Right atrium auricular region (tissue), 2 donors: ENCODE measurements at places on chromosomes 2 and 18. TPM values are rescaled to one million over a fixed set of nuclear protein-coding genes. Genes with fewer than 3 reads are reported as not detected.

DNA sequence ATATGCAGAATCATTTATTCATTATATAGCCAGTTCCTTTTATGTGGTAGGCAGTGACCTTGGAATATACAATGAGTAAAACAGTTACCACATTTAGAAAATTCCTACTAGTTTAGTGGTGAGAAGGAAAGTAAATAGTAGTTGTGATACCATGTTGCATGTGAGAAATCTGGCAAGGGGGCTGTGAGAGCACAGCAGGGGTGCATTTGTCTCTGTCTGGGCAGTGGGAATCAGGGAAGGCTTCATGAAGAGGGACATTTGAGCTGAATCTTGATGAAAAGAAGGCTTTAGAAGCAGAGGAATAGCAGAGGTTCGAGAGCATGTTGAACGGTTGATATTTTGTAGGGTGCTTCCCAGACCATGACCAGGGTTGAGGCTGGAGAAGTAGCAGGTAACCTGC is 78.7 kb downstream of the RAB3GAP1 start:
- H3K27ac ChIP-seq: no peak overlapping the region
- H3K4me3 ChIP-seq: no peak overlapping the region
- no peaks in the 10 kb centered on the region for H3K4me1 ChIP-seq
- no peak for DNase-seq

RNF152 gene
- total RNA-seq: 11.3 TPM

DNA sequence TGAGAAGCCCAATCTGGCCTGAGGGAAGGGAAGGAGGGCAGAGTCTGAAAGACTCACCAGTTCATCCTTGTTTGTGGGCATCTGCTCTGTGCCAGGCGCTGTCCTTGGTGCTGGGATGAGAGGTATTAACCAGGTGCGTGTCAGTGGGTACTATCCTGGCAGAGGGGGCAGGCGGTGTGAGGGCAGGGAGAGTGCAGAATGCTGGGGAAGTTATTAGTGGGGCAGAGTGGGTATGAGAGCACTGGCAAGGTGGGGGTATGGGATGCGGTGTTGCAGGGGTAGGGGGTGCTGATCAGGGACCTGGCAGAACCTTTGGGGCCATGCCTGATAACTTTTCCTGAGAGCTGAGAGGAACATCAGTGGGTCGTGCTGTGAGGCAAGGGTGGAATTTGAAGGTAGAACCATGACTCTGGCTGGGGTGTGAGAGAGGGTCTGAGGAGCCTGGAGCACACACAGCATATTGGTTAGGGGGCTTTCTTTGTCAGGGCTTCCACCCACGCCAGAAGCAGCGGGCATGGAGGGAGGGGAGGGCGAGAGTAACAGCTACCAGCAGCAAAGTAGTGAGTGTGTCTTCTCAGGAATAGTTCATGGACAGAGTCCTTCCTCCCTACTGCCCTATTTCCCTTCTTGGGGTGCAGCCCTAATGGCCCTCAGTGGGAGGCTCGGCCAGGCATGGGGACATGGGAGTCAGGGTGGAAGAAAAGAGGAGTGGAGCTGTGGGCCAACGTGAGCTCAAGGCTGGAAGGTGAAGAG is 290.7 kb downstream of the CYP26B1 start:
- H3K4me1 ChIP-seq: no peaks in the 10 kb centered on the region
- H3K36me3 ChIP-seq: no peaks in the 10 kb centered on the region
- no peak overlapping the region for H3K27ac ChIP-seq
- no peaks in the 10 kb centered on the region for H3K27me3 ChIP-seq
- no peak for DNase-seq

- no peaks in the 10 kb centered on the region for H3K36me3 ChIP-seq
- no peaks in the 10 kb centered on the region for H3K4me1 ChIP-seq
- H3K27me3 ChIP-seq: no peaks in the 10 kb centered on the region
- DNase-seq: no peak
- no peak overlapping the region for H3K27ac ChIP-seq
- no peak overlapping the region for H3K4me3 ChIP-seq
Observed at GRCh38 chr2:186868344-186868743, 19.4 kb upstream of the ZSWIM2 start.

- DNase-seq: no peak
- H3K4me3 ChIP-seq: no peak overlapping the region
- no peaks in the 10 kb centered on the region for H3K36me3 ChIP-seq
- H3K27ac ChIP-seq: no peak overlapping the region
- no peaks in the 10 kb centered on the region for H3K4me1 ChIP-seq
- no peaks in the 10 kb centered on the region for H3K27me3 ChIP-seq
Observed at GRCh38 chr2:129820908-129821307, 158.6 kb upstream of the RAB6C start.

DNA sequence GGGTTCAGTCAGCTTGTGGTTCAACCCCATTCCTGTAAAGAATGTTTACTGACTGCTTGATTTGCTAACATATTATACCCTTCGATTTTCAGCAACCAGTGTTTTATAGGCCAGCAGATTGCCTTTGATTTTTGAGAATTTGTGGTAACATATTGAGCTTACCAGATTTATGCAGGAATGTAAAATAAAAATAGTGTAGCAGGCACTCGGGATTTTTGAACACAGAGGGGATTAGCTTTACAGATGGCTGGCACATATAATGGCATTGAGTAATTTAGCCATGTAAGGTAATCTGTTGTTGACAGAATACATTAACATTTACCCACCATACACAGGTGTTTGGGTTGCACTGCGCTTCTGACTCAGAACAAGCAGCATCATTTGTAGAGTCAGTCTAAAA is 354.0 kb downstream of the LRRTM1 start:
- DNase-seq: no peak
- H3K27ac ChIP-seq: no peak overlapping the region
- no peaks in the 10 kb centered on the region for H3K4me1 ChIP-seq

GRCh38 chr2:68709421-68709911 is 25.1 kb upstream of the ARHGAP25 start:
- no peaks in the 10 kb centered on the region for H3K27me3 ChIP-seq
- no peak overlapping the region for H3K4me3 ChIP-seq
- H3K4me1 ChIP-seq: no peaks in the 10 kb centered on the region
- no peaks in the 10 kb centered on the region for H3K36me3 ChIP-seq
- DNase-seq: no peak

GRCh38 chr2:171208657-171209056 is 48.0 kb upstream of the TLK1 start:
- H3K27me3 ChIP-seq: no peaks in the 10 kb centered on the region
- no peak overlapping the region for H3K27ac ChIP-seq
- no peaks in the 10 kb centered on the region for H3K4me1 ChIP-seq
- H3K36me3 ChIP-seq: no peaks in the 10 kb centered on the region
- no peak for DNase-seq
- H3K4me3 ChIP-seq: no peak overlapping the region

GRCh38 chr2:149543845-149544244 is 43.7 kb downstream of the MMADHC start:
- DNase-seq: no peak
- H3K27ac ChIP-seq: no peak overlapping the region
- no peaks in the 10 kb centered on the region for H3K36me3 ChIP-seq

DNA sequence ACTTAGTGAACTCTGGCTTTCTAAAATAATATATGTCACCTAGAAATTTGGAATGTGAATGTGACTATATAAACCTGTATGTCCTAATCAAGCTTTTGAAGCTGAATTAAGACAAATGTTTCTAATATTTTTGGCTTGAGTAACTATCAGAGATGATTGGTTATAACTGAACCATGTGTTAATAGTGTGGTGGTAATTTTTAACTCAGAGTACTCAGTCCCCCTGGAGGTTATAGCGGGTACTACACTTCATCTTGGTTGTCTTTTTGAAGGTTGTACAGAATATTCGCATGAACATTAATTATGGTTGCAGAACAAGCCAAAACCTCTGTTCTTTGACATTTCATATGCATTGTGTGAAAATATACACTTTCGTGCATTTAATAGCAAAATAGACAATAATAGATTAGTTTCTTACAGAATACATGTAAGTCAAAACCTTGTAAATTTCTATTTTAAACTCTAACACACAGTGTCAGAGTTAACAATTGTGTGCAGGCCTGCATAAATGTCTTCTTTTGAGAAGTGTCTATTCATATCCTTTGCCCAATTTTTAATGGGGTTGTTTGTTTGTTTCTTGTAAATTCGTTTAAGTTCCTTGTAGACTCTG is 86.0 kb downstream of the OSBPL6 start:
- H3K36me3 ChIP-seq: no peaks in the 10 kb centered on the region
- H3K4me1 ChIP-seq: peaks cover 20% of the 10 kb centered on the region
- no peaks in the 10 kb centered on the region for H3K27me3 ChIP-seq
- DNase-seq: no peak

- H3K36me3 ChIP-seq: no peaks in the 10 kb centered on the region
- H3K27me3 ChIP-seq: no peaks in the 10 kb centered on the region
- peaks cover 9% of the 10 kb centered on the region for H3K4me1 ChIP-seq
- H3K27ac ChIP-seq: no peak overlapping the region
- no peak for DNase-seq
Observed at GRCh38 chr18:37285825-37286224, 279.8 kb downstream of the CELF4 start.

GNAL gene
- total RNA-seq: 2.7 TPM

IL1RL1 gene
- total RNA-seq: 4.8 TPM

PDIA6 gene
- 94.4 TPM for total RNA-seq

DNA sequence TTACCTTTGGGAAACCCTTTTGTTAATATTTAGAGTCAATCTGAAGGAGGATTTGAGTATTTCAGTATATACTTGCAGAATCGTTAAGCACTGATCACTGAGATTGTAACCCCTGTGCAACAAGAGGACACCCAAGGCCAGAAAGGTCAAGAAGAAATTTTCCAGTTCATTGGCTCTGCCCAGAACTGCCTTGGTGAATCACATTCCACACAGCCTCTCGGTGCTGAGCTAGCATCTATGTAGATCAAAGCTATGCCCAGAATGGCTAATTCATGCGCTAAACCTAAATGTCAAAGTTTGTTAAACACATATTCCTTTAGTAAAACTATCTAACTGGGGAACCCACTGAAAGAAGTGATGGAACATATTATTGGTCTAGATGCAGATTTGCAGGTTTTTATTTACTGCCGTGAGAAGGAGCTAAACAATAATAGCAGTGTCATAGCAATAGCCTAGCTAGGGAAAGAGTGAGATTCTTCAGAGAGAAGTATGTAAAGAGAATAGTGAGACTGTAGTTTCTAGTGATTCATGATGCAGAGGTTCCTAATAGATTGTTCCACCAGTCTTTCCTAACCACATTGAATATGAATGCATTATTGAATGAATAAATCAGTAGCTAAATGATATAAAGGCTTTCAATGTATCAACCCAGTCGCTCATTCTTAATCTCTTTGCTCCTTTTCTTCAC is 423.2 kb upstream of the CRIM1 start:
- H3K36me3 ChIP-seq: no peaks in the 10 kb centered on the region
- H3K27ac ChIP-seq: no peak overlapping the region
- no peak for DNase-seq
- H3K4me3 ChIP-seq: no peak overlapping the region

DNA sequence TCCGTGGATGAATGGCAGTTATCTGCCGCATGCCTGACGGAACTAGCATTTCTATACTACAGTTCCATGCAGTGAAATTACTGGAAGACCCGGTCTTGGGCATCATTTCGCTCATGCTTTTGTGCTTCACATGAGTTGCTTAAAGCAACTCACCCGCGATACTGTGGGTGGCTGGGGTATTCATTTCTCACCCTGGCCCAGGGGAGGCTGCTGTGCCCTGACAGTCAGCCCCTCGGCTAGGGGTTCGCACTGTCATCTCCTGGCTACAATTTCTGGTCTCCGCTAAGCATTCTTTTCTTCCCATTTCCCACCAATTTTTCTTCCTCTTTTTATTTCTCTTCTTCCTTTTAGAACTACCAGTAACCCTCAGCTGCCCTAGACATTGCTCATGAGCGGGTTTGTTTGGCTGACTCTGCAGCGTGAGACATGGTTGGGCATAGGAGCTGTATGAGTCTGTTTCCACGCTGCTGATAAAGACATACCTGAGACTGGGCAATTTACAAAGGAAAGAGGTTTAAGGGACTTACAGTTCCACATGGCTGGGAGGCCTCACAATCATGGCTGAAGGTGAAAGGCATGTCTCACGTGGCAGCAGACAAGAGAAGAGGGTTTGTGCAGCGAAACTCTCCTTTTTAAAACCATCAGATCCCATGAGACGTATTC is 16.5 kb upstream of the CNDP2 start:
- H3K4me1 ChIP-seq: no peaks in the 10 kb centered on the region
- no peak overlapping the region for H3K4me3 ChIP-seq
- DNase-seq: peak; percentile 46
- H3K27me3 ChIP-seq: no peaks in the 10 kb centered on the region
- no peaks in the 10 kb centered on the region for H3K36me3 ChIP-seq

DNA sequence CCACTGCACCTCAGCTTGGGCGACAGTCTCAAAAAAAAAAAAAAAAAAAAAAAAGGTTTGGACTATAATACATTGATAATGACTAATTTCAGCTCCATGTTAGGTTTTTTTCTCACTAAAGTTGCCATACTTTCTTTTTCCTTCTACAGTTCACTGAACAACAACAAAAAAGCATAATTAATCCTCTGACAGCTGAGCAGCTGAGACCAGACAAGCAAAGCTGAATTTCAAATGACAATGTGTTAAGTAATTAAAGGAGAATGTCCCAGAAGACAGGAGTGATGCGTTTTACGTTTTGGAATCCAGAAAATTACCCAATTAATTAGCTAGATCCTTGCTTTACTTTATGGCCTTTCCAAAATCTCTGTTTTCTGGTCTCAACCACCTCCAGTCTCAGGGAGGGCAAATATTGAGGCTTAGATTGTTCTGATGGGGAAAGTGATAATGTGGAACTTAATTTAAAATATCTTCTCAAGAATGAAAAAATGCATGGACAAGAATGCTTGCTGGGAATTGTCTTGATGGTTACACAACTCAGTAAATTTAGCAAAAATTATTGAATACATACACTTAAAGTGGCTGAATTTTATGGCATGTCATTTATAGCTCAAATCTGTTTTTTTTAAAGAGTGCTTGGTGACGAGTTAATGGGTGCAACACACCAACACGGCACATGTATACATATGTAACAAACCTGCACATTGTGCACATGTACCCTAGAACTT is 17.4 kb upstream of the RMDN2 start:
- H3K27ac ChIP-seq: no peak overlapping the region
- no peaks in the 10 kb centered on the region for H3K36me3 ChIP-seq
- no peak for DNase-seq
- no peak overlapping the region for H3K4me3 ChIP-seq
- no peaks in the 10 kb centered on the region for H3K4me1 ChIP-seq

LRRC30 gene
- total RNA-seq: not detected

SPP2 gene
- total RNA-seq: not detected

PROKR1 gene
- not detected for total RNA-seq

GRCh38 chr2:41294331-41294730 is 753.5 kb upstream of the PKDCC start:
- H3K27ac ChIP-seq: no peak overlapping the region
- H3K36me3 ChIP-seq: no peaks in the 10 kb centered on the region
- no peaks in the 10 kb centered on the region for H3K27me3 ChIP-seq
- H3K4me1 ChIP-seq: no peaks in the 10 kb centered on the region
- no peak for DNase-seq

- no peaks in the 10 kb centered on the region for H3K36me3 ChIP-seq
- H3K4me3 ChIP-seq: peak overlapping the region; percentile 57
- DNase-seq: no peak
- no peaks in the 10 kb centered on the region for H3K4me1 ChIP-seq
- H3K27ac ChIP-seq: peak overlapping the region; percentile 93
Observed at GRCh38 chr2:230411570-230412370, 4.2 kb upstream of the SP100 start.

GRCh38 chr18:4831791-4832375 is 365.2 kb downstream of the AKAIN1 start:
- H3K27me3 ChIP-seq: no peaks in the 10 kb centered on the region
- no peaks in the 10 kb centered on the region for H3K4me1 ChIP-seq
- H3K27ac ChIP-seq: no peak overlapping the region
- H3K36me3 ChIP-seq: no peaks in the 10 kb centered on the region
- DNase-seq: no peak

CENPA gene
- 0.41 TPM for total RNA-seq

- DNase-seq: no peak
- H3K4me1 ChIP-seq: no peaks in the 10 kb centered on the region
- H3K27ac ChIP-seq: no peak overlapping the region
- no peaks in the 10 kb centered on the region for H3K27me3 ChIP-seq
Observed at GRCh38 chr18:9366126-9366714, 31.6 kb downstream of the TWSG1 start.

ATP9B gene
- total RNA-seq: 15.4 TPM
